ENCODE measurements at places on chromosomes 4 and X.

GRCh38 chr4:52822972-52823701 is 39.0 kb upstream of the RASL11B start:
- no peak for DNase-seq

- peak; percentile 14 for DNase-seq
Observed at GRCh38 chrX:153818571-153819383, 11.6 kb downstream of the PDZD4 start.

DNA sequence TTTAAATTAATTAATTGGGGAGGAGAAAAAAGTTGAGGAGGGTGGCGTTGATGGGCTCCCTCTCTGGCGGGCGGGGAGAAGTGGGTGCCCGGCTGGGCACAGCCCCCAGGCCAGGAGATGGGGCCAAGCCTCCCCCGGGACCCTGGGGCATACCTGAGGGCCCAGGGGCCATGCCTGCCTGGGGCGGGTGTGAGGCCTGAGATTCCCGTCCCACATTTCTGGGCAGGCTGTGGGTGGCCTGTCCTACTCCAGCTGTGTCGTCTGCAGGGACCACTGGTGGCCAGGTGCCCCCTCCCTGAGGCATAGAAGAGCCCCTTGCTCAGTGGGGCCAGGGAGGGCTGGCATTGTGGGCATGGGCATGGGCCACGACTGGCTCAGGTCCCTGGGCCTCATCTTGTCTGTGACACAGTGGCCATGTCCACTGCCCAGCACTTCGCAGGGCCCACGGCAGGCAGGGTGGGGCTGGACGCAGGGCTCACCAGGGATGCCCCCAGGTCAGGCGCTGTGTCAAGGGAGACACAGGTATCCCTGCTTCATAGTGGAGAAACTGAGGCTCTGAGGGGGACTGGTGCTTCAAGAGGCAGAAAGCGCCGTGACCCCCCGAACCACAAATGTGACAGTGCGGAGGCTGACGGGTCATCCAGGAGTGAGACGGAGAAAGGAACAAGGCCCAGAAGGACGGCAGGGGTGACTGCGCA is 60.1 kb downstream of the FAM53A start:
- DNase-seq: no peak

DNA sequence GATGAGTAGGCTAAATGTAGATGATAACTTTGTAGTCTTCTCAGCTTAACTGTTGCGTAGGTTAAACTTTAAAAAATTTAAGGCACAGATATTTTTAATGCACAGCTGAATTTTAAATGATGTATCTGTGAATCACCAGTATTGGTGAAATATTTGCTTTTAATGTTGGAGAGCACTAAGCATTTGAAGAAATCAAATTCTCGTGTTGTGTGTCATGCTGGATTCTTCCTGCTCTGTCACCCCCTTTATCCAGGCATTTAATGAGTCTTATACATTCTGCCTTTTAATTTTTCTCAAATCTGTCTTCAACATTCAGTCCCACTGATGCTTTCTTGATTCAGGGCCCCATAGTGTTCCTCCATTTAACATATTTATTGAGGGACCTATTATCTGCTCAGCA is 76.7 kb downstream of the SLC4A4 start:
- no peak for DNase-seq
